ENCODE measurements at places on chromosomes 2 and 18.

GRCh38 chr2:95300450-95300849, 3.3 kb downstream of the KCNIP3 start:
- no peak for DNase-seq

- no peak for DNase-seq
These were observed 176.8 kb upstream of the CELF4 start for GRCh38 chr18:37742436-37742835.

DNA sequence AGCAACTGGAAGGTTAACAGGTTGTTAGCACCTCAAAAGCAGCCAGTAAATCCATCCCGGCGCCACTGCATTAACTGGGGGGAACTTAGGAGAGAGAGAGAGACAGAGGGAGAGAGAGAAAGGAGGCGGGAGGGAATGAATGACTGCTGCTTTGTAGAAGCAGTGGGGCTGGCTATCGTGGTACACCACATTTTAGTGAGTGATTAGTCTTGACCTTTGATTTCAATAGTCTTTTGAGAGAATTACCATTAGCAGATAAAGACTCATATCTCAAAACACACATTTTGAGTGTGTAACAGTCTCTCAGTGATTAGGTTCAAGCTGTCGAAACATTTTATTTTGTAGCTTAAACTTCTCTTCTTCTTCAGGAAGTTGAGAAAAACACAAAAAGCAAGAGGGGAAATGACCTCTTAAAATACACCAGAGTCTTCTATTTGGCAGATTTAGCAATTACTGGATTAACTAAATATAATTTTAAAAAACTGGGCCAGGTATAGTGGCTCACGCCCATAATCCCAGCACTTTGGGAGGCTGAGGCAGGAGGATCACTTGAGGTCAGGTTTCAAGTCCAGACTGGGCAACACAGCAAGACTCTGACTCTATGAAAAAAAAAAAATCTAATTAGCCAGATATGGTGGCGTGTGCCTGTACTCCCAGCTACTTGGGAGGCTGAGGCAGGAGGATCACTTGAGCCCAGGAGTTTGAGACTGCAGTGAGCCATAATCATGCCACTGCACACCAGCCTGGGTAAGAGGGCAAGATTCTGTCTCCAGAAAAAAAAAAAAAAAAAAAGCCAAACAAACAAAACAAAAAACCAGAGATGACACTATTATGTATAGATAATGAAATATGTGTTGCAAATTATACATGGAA, 22.0 kb upstream of the PNO1 start:
- DNase-seq, result no peak

GRCh38 chr2:6960659-6961058, 43.4 kb downstream of the RNF144A start:
- no peak for DNase-seq

DNA sequence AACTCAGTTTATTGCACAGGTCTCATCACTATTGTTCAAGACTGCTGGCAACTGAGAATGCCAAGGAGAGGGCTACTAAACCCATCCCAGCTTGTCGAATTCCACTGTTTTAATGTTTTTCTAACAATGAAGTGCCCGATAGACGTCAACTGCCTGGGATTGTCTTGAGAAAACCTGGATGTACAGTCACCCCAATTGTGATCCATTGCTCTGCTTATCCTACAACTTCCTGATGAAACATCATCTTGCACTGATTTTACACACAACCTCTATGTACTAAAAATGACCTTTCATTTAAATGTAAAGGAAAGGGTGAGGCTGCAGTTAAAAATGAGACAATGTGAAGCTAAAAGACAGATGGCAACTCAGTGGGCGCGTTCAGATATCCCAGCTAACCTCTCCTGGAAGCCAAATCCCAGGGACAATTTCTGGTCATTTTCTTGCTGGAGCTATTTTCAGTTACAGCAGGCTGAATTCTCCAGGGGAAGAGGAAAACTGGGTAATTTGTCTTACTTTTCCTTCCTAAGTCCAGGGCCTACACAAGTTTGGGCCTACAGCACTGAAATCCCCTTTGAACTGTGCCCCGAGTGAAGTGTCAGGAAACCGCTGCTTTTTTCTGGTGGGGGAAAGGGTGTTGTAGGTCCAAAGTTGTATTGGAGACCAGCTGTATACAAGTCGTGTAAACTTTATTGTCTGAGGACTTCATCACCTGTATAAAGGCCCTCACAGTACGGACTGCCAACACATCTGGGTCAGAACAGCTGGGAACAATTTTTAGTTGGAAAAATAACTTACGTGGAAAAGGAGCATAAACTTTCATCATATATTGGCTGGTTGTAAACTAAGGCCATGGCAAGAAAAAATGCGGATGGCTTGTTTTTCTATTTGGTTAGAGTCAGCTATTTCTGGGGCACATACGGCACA, 68.9 kb upstream of the LTBP1 start:
- no peak for DNase-seq

DNA sequence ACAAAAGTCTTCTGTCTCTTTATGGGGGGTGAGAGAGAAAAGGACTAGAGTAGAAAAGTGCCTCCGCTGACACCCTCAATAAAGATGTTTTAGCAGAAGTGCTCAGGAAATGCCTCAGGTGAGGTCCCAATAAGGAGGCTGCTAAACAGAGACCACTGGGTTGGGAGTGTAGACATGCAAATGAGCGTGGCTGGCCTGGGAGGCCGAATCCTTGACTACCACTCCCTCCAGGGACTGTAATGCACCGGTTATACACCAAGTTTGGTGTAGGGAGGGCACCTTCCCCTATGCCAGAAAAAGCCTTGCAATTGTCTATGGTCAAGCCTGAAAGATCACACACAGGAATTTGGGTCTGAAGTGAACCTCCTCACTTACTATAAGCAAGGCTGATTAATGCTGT, 1.8 kb downstream of the TMX3 start:
- DNase-seq, result no peak

GRCh38 chr2:19709553-19709952, 192.2 kb downstream of the TTC32 start:
- no peak for DNase-seq

- DNase-seq, result no peak
These were observed 277.1 kb upstream of the CCDC68 start for GRCh38 chr18:55236150-55236931.

- no peak for DNase-seq
These were observed 670.4 kb downstream of the KCNJ3 start for GRCh38 chr2:155368934-155369333.

DNA sequence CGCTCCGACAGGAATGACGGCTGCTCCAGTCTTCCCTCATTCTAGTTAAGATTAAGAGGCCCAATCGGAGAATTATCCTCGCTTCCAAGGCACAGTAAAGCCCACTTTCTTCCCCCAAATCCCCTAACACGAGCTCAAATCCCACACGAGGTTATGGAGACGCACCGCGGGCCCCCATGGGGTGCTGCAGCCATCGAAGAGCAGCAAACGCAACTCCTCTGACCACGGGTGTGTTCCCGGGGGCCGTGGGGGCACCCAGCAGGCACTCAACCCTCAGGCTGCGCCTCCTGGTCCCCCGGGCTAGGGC, 446 bp downstream of the COPS9 start:
- no peak for DNase-seq

Data from stimulated activated CD4-positive, alpha-beta T cell treated with anti-CD3 and anti-CD28 coated beads, Interleukin-4, amount 100 ng/mL, for 48 hours (primary cell).